ENCODE measurements at places on chromosomes 12 and 14.

- no peak for DNase-seq
Measured at GRCh38 chr12:104501660-104502059, 44.9 kb downstream of the CHST11 start.

DNA sequence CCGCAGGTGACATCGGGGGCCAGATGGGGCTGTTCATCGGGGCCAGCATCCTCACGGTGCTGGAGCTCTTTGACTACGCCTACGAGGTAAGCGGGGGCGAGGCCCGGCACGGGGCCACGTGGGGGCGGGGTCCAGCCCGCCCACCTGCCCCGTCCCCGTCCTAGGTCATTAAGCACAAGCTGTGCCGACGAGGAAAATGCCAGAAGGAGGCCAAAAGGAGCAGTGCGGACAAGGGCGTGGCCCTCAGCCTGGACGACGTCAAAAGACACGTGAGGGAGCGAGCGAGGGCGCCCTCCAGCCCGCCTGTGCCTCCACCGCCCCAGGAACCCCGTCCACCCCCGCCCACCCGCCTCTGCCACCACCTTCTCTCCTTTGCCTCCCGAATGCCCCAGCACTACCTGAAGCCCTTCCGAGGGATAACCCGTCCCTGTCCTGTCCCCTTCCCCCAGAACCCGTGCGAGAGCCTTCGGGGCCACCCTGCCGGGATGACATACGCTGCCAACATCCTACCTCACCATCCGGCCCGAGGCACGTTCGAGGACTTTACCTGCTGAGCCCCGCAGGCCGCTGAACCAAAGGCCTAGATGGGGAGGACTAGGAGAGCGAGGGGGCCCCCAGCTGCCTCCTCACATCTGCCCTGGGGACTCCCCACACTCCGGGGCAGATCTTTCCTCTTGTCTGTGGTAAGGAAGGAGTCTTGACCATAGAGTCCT, 3.9 kb upstream of the SMARCD1 start:
- no peak for DNase-seq

GRCh38 chr12:61365001-61365400, 895.2 kb upstream of the USP15 start:
- DNase-seq: no peak

- no peak for DNase-seq
Measured at GRCh38 chr12:26031318-26031717, 72.8 kb downstream of the RASSF8 start.

DNA sequence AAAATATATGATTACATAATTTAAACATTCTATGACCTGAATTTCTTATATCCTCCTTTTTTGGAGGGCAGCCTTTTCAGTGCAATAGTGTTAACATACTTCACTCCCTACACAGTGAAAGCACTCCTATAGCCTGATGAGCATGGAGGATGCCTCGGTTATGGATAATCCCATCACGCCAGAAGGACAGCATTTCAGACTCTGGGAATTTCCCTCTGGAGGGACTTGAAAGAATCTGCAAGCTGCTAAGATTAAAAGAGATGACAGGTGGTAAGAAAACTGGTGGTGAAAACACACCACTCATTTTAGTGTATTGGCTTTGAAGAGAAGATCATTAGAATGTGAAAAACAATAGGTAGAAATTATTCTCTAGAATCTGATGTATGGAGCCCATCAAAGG, 99.3 kb upstream of the LMNTD1 start:
- no peak for DNase-seq

DNA sequence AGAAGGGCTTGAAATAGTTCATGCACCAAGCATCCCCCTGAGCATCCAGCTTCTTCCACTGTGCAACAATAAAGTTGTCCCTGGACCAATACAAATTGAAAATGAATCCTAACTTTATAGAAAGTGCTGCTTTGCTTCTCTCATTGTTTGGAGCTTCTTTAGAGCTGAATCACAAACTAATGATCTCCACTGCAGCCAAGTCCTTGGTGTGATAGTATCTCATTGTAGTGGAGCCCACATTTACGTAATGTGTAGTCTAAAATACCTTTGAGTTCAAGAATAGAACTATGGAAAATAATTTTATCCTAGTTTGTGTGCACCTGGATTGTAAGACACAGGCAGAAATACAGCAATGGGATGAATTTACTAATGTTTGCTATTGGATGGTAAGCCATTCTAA, 319.9 kb downstream of the EGLN3 start:
- no peak for DNase-seq

GRCh38 chr12:107400686-107401447, 284.7 kb upstream of the PWP1 start:
- DNase-seq: no peak

- no peak for DNase-seq
Measured at GRCh38 chr12:121581686-121582429, 1.0 kb upstream of the KDM2B start.

- DNase-seq: no peak
Measured at GRCh38 chr12:127590868-127591267, 676.1 kb upstream of the TMEM132C start.

DNA sequence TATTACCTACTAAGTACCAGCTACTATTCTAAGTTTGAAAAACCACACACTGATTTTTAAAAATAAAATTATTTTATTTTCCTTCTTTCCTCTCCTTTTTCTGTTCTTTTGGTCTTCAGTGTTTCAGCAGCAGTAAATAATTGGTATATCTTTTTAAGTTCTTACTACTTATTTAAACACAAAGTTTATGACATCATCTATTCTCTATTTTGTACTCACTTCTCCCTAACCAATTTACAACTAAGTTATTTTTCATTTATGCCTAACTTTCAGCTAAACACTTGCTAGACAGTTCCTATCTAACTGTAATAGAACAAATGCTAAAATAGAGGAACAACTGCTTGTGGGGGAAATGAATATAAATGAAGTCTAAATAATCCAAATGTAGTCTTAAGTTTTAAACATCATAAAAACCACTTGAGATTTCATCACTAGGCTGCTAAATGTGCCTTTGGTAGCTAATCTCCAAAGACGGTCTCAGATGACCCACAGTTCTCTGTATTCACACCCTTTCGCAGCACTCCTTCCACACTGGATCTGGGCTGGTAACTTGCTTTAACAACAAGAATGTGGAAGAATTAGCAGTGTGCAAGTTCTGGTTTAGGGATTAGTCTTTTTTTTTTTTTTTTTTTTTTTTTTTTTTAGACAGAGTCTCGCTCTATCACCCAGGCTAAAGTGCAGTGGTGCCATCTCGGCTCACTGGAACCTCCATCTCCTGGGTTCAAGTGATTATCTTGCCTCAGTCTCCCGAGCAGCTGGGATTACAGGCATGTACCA, 41.0 kb downstream of the TFCP2 start:
- no peak for DNase-seq

DNA sequence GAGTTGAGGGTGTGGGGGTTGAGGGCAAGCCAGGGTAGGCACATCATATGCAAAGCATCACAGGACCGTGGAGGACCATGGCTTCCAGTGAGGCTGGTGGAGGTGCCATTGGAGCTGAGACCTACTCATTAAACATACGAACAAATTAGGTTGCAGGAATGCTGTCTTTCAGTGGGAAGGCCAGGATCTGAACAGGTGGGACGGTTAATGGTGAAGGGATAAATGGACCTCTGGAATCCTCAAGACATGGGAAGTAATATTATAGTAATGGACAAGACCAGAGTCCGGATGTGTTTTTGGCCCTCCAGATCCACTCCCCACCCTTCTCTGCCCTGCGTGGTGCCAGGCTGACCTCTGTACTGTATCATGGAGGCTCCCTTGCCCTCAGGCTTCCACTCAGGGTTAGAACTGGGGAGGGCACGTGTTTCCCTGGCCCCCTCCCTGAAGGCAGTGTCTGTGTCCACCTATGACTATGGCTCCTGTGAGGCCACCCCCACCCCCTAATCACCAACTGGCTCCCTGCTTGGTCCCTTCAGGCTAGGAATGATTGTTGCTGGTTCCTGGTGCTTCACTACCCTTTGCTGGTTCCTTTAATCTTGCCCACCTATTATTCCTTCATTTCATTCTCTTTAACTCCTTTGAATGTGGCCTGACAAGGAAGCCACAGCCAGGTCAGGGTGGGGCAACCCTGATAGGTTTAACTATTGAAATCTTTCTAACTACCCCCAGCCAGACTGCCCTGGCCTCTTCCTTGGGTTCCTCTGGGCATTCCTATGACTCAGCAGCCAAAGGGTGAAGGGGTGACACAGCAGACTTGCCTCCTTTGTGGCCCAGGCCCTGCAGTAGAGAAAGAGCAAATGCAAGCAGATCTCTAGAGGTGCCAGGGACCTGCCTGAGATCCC, 10.7 kb downstream of the DHRS2 start:
- no peak for DNase-seq

DNA sequence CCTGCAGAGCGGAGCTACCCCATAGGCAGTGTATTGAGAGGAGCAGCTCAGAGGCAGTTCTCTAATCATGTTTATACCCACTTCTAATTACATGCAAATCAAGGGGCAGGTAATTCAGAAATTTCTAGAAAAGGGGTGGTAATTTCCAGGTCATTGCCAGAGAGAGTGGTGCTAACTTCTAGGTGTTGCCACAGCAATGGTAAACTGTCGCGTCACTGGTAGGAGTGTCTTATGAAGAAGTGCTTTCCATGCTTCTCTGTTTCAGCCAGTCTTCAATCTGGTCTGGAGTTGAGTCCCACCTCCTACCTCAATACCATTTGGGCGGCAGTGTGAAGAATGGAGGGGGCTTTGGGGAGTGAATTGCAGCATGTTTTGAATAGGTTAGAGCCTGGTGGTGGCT, 8.5 kb upstream of the AMN1 start:
- DNase-seq: no peak

DNA sequence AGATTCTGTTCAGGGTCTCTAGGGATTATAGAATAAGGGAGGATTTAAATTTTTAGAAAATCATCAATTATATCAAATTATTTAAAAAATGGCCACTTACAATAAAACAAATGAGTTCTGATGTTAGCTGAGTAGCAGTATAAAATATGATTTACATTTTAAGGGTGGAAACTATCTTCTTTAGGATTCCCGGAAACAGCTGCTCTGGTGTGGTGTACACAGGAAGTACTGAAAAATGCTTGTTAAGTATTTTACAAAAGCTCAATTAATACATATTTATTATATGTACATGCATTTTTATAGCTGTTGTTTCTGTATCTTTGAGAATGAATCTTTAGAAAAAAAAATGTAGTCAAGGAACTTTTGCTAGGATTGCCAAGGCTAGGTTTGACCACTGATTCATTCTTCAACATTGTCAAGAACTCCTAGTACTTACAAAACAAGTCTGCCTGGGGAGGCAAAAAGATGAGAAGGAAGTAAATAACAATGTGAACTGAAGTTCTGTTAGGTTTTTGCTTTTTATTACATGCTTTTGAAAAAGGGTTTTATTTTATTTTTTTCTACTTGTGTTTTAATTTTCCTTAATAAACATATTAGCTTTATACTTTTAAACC, 48.0 kb downstream of the ARF6 start:
- no peak for DNase-seq

DNA sequence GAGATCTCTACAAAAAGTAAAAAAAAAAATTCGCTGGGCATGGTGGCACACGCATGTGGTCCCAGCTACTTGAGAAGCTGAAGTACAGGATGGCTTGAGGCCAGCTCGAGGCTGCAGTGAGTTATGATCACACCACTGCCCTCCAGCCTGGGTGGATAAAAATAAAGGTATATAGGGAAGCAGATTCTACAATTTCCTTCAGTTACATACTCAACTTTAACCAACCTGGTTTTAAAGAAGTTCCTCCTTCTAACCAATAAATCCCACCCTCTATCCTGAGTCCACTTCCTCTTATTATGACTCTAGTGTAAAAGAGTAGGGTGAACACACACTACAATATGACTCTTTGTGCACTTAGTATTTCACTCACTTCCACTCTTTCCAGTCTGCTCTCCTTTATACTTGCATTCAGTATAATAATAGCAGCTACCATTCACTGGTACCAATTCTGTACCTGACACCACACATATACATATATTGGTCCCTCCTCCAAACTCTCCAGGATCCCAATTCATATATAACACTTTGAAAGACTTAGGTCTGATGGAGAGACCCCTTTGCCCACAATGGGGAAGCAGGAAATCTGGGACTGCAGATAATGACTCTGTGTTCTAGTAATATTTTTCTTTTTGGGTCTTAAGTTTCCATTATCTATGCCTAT, 2.3 kb downstream of the ARF3 start:
- no peak for DNase-seq

- no peak for DNase-seq
Measured at GRCh38 chr12:11763760-11764520, 114.5 kb downstream of the ETV6 start.

GRCh38 chr14:65160091-65160490, 57.8 kb upstream of the MAX start:
- DNase-seq: no peak

DNA sequence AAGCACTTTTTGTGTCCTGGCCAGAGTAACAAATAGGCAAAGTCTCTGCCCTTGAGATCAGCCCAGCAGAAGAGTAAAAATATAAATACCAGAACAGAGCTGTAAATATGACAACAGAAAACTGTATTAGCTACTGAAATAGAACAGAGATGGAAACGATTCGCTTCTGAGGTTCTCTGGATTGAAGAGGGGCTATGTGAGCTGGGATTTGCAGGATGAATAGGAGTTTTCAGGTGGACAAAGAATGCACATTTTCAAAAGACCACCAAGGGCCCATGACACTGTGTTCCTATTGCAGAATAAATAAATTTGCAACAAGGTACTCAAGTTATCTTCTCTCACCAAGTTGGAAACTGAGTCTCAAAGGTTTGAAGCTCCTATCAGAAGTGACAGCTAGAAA, 176.6 kb downstream of the BCL11B start:
- no peak for DNase-seq
